A549 treated with ZK216348 at 1 μM for 4 hours (cell line): ENCODE measurements at places on chromosomes 4 and X. TPM values are rescaled to one million over a fixed set of nuclear protein-coding genes. Genes with fewer than 3 reads are reported as not detected.

Gene PAGE2B
- total RNA-seq, result not detected in 5 replicates

Gene ZFYVE28
- 1.4 to 3.1 TPM (median 2.7 TPM) in 5 replicates for total RNA-seq

Gene USP51
- 0.32 to 0.78 TPM (median 0.59 TPM) in 5 replicates for total RNA-seq

Gene ARHGAP24
- 2.9 to 4.5 TPM (median 3.9 TPM) in 5 replicates for total RNA-seq

Gene SLC10A7
- 1.1 to 2.8 TPM (median 2.3 TPM) in 5 replicates for total RNA-seq

Gene TMEM165
- 41.2 to 60.2 TPM (median 54.6 TPM) in 5 replicates for total RNA-seq

Gene CABS1
- not detected in 5 replicates for total RNA-seq

Gene DKK2
- total RNA-seq, result not detected in 5 replicates
